Aortic smooth muscle cell (primary cell): ENCODE measurements at places on chromosomes 1 and 21. TPM values are rescaled to one million over a fixed set of nuclear protein-coding genes. Genes with fewer than 3 reads are reported as not detected.

AGT gene
- total RNA-seq: 1.3 and 1.5 TPM in 2 replicates

SPRR1B gene
- not detected in 2 replicates for total RNA-seq

SIK1 gene
- total RNA-seq: under 0.01 and 0.13 TPM in 2 replicates

CACNA1S gene
- total RNA-seq: not detected in 2 replicates

TGFB2 gene
- total RNA-seq: 5.7 and 12.4 TPM in 2 replicates

TMPRSS15 gene
- under 0.01 and 0.06 TPM in 2 replicates for total RNA-seq

OR2T3 gene
- not detected in 2 replicates for total RNA-seq

KIRREL1 gene
- total RNA-seq: 98.1 and 101 TPM in 2 replicates

DNAJC16 gene
- total RNA-seq: 12.3 and 16.5 TPM in 2 replicates

GADD45A gene
- total RNA-seq: 37.1 and 46.4 TPM in 2 replicates
